ENCODE measurements at places on chromosomes 4 and X.

GRCh38 chr4:170306208-170306607, 216.5 kb upstream of the AADAT start:
- no peak for DNase-seq

DNA sequence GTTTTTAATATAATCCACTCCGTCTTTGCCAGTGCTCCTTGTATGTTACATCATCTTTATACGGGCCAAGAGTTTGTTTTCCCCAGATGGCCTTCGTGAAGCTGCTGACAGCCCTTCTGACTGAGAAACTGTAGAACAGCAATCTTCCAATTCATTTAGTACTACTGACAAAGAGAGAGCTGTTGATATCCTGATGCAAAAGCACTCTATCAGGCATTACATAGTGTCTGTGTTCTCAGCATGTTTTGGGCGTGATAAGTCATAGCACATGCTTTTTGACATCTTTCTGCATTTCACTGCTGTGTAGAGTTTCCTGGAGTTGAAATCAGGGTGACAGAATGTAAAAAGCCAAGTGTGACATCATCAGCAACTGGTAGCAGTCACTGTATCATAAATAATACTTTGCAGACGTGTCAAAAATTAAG, 746.3 kb upstream of the FAM241A start:
- no peak for DNase-seq

DNA sequence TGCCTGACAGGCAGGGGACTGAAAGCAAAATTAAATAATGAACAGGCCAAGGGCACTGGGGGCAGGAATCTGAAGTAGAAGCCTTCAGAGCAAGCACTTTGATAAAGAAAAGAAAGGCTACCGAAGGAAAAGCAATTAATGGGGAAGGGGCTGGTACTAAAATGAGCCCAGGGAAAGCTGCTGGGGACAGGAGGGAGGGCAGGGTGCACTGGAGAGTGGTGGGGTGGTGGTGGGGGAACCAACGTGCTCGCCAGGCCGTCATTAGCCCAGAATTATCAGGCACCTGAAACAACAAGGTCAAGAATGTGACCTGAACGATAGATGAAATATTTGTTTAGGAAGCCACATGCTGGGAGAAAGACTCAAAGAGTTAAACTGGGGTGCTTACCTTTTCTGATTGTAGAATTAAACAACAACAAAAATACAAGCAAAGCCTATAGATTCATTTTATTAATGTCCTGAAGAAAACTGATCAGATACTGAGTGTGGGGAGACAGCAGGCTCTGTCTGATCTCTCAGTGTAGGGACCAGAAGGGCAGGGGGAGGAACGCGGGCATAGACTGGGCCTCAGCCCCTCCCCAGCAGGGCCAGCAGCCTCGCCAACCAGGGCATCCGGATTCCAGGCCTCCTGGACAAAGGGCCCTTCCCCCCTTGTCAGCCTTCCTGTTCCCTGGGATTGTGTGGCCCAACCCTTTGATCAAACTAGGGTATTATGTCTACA, 239.7 kb upstream of the KLF3 start:
- DNase-seq: no peak

GRCh38 chrX:47247999-47248320, 15.2 kb downstream of the USP11 start:
- DNase-seq: no peak

- DNase-seq: no peak
These were observed 45.9 kb upstream of the PGRMC2 start for GRCh38 chr4:128333309-128334018.

DNA sequence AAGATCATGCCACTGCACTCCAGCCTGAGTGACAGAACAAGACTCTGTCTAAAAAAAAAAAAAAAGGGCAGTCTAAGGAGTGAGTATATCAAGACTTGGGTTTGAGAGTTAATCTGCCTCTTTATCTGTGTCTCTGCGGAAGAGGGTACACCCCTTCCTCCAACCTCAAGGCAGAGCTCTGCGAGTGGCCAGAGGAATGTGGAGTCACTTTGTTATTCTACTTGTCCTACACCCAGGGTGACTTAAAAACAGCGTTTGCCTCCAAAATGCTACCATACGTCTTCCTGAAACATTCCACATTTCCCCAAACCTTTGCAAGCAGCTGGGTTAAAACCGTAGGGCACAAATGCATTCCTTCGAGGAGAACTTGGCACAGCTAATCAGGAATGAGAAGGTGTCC, 199.9 kb downstream of the SHOX start:
- no peak for DNase-seq

DNA sequence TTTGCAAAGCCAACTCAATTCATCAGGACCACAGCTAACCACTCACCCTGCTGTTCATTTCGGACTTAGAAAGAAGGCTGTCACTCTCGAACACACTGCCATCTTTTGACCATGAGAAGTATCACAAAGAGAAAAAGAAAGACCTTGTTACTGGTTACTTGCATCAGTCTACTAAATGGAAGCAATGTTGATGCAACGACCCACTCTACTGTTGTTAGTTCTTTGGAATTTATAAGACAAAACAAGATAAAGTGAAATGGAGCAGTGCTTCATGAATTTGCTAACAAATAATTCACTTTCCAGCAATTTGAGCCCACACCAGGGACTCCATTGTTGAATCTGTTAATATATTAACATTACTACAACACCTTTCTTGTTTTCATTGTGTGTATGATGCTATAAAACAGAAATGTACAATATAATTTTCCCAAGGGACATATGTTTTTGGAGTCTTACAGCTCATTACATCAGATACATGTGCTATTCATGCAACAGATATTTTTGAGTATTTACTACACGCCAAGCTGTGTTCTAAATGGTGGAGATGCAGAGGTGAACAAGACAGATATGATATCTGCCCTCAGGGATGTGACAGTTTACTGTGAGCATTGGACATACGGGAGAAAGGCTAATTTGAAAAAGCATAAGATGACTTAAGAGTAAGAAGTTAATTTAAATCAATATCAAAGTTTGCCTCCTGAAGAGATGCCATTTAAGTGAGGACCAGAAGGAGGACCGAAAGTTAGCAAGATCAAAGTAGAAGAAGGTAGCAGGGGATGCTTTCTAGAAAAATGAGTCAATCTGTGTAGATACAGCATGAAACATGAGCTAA, 87.2 kb downstream of the AREG start:
- DNase-seq: no peak

DNA sequence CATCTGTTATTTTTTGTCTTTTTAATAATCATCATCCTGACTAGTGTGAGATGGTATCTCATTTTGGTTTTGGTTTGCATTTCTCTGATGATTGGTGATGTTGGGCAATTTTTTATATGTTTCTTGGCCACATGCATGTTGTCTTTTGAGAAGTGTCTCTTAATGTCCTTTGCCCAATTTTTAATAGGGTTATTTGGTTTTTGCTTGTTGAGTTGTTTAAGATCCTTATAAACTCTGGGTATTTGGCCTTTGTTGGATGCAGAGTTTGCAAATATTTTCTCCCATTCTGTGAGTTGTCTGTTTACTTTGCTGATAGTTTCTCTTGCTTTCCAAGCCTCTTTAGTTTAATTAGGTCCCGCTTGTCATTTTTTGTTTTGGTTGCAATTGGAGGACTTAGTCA, 152.1 kb upstream of the MED14 start:
- DNase-seq: no peak

DNA sequence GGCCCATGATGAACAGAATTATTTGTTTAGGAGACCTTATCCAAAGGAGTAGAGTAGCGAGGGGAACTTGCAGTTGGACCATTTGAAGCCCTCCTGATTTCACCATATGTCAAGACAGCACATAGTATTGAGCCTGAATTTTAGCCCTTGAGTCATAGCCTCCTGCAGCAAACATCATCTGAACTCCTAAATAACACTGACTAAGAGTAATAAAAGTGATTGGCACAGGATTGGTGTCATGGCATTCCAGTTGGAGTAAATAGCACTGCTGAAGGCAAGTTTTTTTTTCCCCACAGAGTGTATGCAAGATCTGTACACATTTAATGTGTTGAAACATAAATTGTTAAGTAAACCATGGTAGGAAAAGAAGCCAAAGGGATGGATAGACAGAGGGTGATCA, 89.0 kb downstream of the COMMD8 start:
- DNase-seq: no peak

- DNase-seq: no peak
These were observed 75.6 kb downstream of the REPS2 start for GRCh38 chrX:17021851-17022604.

DNA sequence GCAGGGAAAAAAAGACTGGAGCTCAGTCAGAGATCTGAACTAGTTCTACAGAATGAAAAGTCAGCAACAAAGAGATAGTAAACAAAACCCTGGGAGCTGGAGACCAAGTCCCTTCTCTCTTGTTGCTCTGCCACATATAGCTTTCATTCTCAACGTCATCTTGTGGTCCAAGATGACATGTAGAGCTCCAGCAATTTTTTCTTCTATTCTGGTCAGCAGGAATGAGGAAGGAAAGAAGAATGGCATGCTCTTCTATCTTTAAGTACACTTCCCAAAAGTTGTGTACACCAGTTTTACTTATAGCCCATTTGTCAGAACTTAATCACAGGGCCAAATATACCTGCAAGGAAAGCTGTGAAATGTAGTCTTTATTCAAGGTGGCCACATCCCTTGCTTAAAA, 45.6 kb downstream of the RAP2C start:
- no peak for DNase-seq

GRCh38 chrX:124211312-124211942, 121.0 kb upstream of the TEX13D start:
- DNase-seq: no peak

DNA sequence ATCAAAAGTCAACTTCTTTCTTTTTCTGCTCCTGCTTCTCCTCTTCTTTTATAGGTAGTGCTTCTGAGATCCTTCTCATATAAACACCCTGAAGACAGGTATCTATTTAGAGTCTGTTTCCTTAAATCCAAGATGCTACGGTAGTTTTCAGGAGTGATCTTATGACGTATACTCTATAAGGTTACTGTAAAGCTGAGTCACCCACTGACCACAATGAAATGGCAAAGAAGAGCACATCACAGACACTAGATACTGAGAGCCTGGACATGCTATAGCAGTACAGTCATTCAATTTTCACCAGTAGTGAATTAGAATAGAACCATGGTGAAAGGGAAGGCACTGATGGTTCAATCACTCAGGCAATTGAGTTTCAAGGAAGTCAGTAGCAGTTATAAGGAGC, 412.5 kb downstream of the ADAM29 start:
- DNase-seq: no peak

- DNase-seq: no peak
These were observed 15.6 kb upstream of the MBNL3 start for GRCh38 chrX:132504417-132504816.

GRCh38 chrX:15915959-15916703, 61.5 kb upstream of the AP1S2 start:
- DNase-seq: no peak

GRCh38 chr4:56040842-56041241, 92.1 kb downstream of the CEP135 start:
- DNase-seq: no peak

- no peak for DNase-seq
These were observed 13.0 kb upstream of the FGF5 start for GRCh38 chr4:80253510-80253909.

DNA sequence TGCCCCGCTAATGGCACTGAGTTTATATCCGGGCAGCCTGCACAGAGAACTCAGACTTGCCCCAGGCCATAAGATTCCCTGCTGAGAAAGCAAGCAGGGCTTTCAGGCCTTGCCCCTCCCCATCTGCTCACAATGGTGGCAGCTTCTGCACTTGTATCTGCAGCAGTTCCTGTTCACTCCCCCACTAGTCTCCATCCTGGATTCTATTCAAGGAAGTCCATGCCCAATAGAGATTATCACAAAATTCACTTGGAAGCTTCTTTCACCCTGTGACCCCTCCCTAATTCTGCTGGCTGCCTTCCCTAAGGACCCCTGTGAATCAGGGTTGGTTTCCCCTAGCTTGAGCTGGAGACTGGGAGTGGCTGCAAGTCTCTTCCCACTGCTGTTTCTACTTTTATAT, 34.5 kb upstream of the UCP1 start:
- DNase-seq: no peak

DNA sequence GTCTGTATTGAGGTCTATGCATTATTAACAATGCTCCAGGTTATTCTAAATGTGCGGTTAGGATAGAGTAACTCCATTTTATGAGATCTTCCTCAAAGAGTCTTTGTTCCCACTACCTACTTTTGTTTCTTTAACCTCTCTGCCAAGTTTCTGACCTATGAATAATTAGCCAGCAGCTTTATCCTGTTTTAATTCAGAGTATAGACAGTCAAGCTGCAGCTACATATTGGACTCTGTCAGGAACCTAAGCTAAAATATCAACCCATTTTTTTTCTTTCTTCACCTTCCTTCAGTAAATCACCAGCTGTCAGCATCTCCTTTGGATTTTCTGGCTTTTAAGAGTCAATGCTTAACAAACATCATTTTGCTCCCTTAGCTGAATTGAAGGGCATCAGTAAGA, 72.3 kb downstream of the TMEM47 start:
- no peak for DNase-seq

- DNase-seq: no peak
These were observed 89.0 kb upstream of the SFRP2 start for GRCh38 chr4:153877898-153878297.

DNA sequence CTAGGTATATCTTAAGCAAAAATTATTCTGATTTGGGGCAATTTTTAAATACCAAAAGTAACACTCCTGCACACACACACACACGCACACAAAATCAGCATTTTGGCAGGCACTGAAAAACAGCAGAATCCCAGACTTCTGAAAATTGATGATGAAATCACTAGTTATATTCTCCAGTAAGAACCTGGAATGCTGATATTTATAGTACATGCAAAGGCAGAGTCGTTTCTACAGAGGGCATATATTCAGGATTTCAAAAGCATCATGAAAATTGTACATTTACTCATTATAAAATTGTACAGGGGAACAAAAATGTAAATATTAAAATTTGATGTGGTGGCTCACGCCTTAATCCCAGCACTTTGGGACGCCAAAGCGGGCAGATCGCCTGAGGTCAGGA, 352.5 kb upstream of the PITX2 start:
- no peak for DNase-seq

- no peak for DNase-seq
These were observed 46.7 kb downstream of the LARP1B start for GRCh38 chr4:128107766-128108165.
